Activated CD4-positive, alpha-beta memory T cell treated with anti-CD3 and anti-CD28 coated beads, Interleukin-2, amount 10 ng/mL, durations not matched to agents 7 days and 5 days (primary cell): ENCODE measurements at places on chromosomes 6 and 20. TPM values are rescaled to one million over a fixed set of nuclear protein-coding genes. Genes with fewer than 3 reads are reported as not detected.

Gene ZBTB46
- 0.65 TPM for total RNA-seq

Gene TBX18
- total RNA-seq = not detected

DNA sequence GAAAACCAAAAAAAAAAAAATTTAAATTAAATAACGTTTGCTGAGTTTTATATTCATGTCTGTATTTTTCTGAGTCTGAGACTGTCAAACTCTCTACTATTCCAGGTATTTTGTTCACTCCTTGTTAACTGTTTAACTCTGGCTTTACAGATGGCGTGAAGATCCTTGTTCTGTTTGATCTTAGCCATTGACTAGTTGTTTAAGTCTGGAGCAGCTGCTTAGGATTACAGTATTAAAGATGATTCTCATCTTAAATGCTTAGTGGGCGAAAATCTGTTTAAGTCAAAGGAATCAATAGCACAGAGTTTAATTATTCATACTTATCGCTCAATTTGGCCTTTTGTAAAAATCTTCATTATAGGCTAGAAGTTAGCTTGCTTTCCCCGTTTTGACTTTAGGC lies 2.4 kb downstream of the PHACTR2 start:
- DNase-seq = no peak

GRCh38 chr6:34648806-34649205 lies 47.8 kb downstream of the ILRUN start:
- no peak for DNase-seq

Gene HFE
- total RNA-seq = 3.1 TPM

- no peak for DNase-seq
These were observed 607.4 kb downstream of the MAFB start for GRCh38 chr20:40081653-40082052.

DNA sequence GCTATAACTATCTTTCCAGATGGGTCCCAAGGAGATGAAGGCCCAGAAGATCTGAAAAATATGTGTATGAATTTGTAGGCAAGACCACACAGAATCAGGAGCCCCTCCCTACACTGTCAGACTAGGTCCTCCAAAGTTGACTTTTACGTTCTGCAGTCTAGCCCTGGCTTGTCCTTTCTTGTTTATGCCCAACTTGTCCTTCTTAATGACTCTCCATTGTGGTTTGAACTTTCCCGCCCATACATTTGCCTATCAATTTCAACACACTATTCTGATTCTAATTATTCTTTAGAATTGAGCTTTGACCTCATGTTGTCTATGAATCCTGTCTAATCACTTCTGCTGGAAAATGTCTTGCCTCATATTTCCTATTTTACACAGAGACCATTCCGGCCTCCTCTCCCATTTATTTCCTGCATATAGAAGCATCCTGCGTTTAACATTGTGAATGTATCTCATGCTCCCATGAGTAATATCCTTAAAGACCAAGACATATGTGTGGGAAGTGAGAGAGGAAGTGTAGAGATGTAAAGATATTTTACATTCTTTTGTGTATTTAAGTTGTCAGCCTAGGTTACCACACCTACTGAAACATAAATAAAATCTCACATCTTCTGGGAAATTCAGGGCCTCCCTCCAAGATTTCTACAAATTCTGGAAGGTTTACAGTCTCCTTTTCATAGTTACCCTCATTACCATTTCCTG lies 348.3 kb downstream of the BCKDHB start:
- no peak for DNase-seq

- DNase-seq = no peak
These were observed 43.3 kb upstream of the MYB start for GRCh38 chr6:135137826-135138225.

DNA sequence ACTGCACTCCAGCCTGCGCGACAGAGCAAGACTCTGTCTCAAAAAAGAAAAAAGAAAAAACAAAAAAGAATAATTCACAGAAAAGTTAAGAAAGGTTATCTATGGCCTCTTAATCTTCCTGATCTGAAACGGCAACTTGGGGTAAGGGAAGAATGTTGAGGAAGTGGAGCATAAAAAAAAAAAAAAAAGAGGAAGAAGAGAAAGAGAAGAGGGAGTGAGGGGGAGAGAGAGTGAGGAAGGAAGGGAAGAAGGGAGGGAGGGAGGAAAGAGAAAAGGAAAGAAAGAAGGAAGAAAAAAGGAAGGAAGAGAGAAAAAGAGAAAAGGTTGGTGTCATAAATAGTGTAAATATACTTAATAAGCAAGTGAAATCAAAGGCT lies 68.9 kb upstream of the NCOA3 start:
- DNase-seq = no peak

DNA sequence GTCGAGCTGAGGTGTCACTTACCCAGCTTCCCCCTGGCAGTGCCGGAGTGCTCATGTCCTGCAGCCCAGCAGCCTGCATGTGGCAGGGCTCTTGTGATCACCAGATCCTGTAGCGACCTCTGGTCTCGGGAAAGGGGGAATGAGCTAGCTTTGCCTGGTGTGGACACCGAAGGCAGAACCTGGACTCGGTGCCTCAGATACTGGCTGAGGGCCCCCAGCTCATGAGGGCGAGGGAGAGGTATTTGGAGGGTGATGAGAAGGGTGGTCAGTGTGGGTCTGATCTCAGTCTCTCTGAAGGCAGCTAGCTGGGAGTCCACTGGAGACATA lies 26.3 kb downstream of the SUN5 start:
- DNase-seq = no peak

Gene GCNT2
- total RNA-seq = 3.0 TPM

Gene AHI1
- total RNA-seq = 18.5 TPM

DNA sequence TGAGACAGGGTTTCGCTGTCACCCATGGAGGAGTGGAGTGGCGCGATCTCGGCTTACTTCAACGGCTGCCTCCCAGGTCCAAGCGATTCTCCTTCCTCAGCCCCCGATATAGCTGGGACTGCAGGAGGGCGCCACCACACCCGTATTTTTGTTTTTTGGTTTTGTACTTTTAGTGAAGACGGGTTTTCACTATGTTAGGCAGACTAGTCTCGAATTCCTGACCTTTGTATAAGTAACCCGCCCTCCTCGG lies 115.4 kb upstream of the BTN3A2 start:
- no peak for DNase-seq

GRCh38 chr6:33740204-33740608 lies 6.5 kb downstream of the IP6K3 start:
- DNase-seq = no peak

GRCh38 chr6:150717419-150717818 lies 117.7 kb downstream of the PLEKHG1 start:
- no peak for DNase-seq

- DNase-seq = no peak
These were observed 88.8 kb downstream of the THEMIS start for GRCh38 chr6:127811900-127812570.

DNA sequence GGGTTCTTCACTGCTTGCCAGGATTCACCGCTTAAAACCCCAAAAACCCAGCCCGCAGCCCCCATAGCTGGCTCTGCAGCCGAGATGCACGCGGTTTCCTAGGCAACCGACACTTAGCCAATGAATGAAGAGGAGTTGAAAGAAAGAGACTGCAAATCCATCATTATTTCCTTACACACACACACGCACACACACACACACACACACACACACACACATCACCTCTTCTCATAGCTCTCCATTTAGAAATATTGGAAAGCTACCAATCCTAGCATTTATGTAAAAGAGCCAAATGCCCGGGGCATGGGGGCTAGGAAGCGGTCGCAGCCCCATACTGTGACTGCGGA lies 3.4 kb upstream of the TUBB2B start:
- DNase-seq = no peak

DNA sequence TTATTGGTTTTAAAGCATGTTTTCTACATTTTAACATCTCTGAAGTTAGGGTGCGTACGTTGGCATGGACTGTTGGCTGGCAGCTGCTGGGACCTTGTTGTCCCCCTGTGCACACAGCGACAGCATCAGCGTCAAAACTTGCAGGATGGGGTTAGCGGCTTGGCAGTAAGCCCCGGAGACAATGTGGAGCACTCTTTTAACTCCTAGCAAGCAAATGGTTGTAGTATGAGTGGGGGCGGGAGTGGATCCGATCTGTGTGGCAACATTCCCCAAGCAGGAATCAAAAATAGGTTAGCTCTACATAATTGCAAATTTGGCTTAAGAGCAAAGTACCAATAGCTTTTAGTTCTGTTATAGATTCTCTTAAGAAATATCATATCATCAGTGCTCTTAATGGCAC lies 70.1 kb downstream of the NRN1 start:
- no peak for DNase-seq

- no peak for DNase-seq
These were observed 918 bp upstream of the TRIM38 start for GRCh38 chr6:25961619-25962148.

DNA sequence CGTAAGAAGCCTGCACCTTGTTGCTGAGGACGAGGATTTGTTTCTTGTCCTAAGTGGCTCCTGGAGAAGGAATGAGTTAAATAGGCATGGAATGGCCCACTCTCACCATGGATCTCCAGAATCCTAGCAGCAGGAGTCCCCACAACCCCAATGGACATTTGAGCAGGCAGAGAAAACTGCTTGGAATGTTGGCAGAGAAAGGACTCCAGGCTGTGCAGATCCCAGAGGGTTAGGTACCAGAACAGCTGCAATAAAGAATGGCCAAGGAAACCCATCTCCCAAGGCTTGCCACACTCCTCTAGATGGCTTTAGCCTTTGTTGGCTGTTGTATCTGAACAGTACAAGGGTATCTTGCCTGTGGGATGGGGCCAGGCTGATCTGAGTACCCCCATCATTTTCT lies 1415.7 kb upstream of the ADGRB3 start:
- no peak for DNase-seq

DNA sequence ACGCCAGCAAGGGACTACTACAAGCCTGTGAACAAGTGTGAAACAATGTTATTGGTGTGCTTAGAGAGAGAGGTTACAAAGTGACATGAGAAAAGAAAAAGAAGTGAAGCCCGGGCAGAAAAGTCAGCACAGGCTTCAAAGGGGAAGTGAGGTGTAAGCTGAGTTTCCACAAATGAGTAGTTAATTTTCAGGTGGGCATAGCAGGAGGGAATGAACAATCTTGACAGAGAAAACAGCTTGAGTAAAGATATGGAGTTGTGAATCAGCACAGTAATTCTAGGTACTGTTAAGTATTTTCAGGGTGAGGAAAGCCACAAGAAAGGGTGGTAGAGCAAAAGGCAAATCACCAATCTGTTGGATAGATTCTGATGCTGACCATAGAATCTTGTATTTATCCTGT lies 4.3 kb downstream of the KCNQ5 start:
- DNase-seq = no peak

GRCh38 chr6:9233226-9233625 lies 797.9 kb upstream of the SLC35B3 start:
- DNase-seq = no peak
